ENCODE measurements at places on chromosomes 6 and 20.

DNA sequence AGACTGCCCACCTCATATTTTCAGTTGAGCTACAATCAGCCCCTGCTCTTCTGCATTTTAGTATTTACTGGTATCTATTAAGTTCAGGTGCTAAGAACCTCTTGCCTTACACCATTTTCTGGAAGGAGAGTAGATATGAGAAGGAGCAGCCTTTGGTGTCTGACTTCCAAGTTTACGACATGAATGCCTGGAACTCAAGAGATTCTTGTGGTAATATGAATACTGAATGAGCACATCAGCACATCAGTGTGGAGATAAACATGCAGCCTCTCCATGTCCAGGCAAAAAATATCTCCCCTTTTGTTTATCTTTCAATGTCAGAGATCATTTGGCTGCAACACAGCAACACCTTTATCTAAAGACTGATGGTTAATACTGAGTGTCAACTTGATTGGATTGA is 65.8 kb upstream of the THEMIS start:
- DNase-seq: no peak

DNA sequence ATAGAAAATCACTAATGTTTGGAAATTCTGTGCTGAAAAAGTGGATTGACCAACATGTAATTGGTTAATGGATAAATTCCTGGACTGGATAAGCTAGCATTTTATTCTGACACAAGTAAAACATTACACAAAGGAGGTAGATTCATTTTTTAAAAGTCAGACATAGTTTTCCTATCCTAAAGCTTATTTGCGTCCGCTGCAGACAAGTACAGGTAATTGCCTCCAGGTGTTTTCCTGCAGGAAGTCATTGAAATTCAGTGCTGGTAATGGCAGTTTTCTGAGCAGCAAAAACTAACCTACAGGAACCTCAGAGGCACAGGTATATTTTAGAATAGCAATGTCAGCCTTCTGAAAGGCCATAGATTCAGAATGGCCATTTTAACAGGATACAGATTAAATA is 20.0 kb upstream of the HIVEP1 start:
- DNase-seq: no peak

DNA sequence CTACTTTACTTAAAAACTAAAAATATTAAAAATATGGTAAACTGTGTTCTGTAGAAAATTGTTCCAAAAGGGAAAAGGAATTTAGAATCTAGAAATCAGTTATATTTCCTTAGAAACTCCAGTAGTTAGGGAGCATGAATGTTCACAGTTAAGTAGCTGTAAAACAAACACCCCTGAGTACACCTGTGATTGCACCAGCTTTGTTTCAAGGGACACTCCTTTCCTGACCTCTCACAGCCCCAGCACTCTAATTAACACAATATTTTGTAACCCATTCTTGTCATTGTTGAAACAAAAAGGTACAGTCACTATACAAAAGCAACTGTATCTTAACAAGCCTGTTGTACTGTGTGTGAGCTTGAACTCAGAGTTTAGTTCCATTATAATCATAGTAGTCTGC is 72.3 kb downstream of the NCOA7 start:
- DNase-seq: no peak

GRCh38 chr6:135043846-135044245 is 10.8 kb downstream of the HBS1L start:
- DNase-seq: no peak

GRCh38 chr20:17681726-17682102 is 328 bp downstream of the RRBP1 start:
- DNase-seq: no peak

- DNase-seq: no peak
These were observed 610.5 kb downstream of the HTR1B start for GRCh38 chr6:76852776-76853175.

DNA sequence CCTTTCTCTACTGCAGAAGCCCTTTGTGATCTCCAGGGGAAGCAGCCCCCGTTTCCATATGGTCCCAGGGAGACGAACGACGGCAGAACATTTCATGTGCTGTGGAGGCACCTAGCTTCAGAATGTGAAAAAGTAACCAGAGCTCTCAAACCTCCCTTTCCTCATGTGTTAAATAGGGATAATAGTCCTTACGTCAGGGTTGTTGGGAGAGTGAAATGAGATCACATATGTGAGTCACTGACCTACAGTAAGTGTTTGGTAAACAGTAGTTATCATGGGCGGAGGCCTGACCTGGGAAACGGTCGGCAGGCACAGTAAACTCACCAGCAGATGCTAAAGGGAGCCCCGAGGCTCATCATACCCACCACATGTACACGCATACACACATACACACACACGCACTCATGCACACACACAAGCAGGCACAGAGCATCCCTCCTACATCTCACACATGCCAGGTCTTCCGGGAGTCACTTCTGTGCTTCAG is 89.7 kb downstream of the LY86 start:
- no peak for DNase-seq

DNA sequence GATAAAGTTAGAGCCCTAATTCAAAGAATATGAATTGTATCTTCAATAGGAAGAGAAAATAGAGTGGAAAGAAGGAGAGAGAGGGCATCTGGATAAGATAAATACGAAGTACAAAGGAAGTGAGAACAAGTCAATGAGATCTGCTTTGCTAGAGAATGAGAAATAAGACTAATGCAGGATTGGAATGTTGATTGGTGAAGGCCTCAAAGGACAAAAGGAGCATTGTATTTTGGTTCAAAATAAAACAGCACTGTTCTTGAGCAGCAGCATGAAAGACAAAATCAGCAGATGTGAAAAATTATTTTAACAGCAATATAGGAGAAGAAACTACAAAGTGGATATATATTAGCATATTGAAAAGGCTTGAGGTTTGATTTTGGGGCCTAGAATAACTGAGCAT is 5.1 kb upstream of the TMEM244 start:
- DNase-seq: no peak

- DNase-seq: peak; percentile 90
These were observed 78.0 kb upstream of the NHSL1 start for GRCh38 chr6:138577151-138577915.

GRCh38 chr6:166533205-166533824 is 53.2 kb downstream of the RAMACL start:
- no peak for DNase-seq

DNA sequence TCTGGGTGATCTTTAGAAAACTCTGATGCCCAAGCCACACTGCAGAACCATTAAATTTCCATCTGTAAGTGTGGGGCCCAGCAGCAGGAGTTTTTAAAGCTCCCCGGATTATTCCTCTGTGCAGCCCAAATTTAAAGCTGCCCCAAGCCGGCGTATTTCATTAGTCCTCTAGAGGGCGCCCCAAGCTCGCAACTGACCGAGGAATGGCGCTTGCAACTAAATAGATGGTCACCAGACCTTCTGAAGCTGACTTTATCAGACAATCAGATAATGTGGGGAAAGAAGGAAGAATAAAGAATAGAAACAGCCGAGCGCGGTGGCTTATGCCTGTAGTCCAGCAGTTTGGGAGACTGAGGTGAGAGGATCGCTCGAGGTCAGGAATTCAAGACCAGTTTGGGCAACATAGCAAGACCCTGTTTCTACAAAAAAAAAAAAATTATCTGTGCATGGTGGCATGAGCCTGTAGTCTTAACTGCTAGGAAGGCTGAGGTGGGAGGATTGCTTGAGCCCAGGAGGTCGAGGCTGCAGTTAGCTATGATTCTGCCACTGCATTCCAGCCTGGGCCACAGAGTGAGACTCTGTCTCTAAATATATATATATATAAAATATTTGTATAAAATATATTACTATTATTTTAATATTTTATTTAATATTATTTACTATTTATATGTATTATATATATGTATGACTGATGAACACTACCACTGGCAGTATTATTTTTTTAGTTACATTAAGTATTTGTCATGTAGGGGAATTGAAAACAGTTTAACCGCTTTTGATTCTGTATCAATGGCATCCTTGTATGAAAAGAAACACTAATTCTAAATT is 56.0 kb downstream of the OTOR start:
- peak; percentile 58 for DNase-seq

DNA sequence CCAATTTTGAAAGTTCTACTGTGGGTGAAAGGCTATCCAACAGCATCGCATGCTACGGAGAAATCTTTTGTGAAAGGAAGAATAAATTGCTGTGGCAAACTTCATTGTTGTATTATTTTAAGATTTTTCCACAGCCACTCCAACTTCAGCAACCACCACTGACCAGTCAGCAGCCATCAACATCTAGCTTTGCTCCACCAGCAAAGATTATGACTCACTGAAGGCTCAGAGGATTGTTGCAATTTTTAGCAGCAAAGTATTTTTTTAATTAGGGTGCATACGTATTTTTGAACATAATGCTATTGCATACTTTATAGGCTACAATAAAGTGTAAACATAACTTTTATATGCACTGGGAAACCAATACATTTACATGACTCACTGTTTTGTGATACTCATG is 493.5 kb downstream of the TFAP2A start:
- no peak for DNase-seq

DNA sequence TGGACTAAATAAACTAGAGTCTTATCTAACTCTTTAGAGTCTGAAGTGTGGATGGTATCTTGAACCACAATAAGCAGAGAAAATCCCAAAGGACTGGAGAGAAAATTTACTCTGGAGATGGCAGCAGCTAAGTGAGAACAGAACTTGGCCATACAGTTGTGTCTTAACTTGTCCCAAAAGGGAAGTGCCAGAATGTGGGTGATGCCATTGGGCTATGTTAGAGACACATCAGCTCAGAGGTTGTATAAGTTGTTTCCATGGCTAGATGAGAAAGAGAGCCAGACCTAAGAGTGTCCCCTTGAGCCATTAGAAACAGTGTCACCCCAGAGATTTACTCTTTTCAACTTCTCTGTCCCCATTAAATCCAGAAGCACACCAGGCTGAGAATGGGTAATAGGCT is 36.2 kb downstream of the FOXO3 start:
- DNase-seq: no peak

DNA sequence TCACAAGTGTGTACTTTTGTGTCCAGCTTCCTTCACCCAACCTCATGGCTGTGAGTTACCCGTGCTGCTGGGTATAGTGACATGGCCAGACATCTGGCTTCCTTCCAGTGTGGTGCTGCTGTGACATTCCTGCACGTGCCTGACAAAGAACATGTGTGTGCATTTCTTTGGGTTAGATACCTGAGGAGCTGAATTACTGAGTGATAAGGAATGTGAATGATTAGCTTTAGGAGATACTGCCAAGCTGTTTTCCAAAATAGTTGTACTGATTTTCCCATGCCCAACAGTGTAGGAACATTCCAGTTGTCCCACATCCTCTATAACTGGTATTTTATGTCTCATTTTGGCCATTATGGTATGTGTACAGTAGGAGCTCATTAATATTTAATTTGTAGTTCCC is 132.5 kb downstream of the PREX1 start:
- DNase-seq: no peak

DNA sequence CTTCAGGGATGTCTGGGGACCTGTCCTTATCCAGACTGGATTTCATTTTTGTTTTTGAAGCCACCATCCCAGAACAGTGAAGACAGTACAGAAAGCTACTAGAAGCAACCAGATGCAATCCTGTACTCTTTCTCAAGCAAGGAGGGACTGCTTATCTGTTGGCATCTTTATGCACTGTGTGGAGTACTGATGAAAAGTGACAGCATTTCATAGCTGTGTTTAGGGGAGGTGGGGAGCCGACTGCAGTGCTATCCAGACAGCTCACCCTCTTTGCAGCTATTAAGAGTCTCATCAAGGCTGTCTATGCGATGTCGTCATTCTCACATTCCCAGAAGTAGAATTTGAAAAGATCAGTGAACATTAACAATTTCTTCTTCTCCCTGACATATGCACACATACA is 5.5 kb downstream of the ZDHHC14 start:
- no peak for DNase-seq

- DNase-seq: no peak
These were observed 33.4 kb downstream of the RWDD2A start for GRCh38 chr6:83226517-83226916.

DNA sequence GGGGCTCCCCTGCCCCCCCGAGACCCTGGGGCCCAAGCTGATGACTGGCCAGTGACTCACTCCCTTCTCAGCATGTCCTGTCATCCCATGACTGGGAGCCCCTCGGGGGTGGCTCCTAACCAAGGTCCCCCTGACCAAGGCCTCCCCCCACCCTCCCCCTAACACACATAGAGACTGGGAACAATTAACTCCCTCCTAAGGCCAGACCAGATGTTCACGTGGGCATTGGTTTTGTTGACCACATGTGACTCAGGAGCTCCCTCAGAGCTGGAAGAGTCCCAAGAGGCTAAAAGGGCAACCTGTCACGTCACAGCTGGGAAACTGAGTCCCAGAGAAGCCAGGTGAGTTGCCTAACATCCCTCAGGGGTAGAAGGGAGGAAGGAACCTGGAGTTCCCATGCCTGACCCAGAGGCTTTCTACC is 10.6 kb upstream of the CCN5 start:
- DNase-seq: no peak

- DNase-seq: no peak
These were observed 29.2 kb downstream of the RHAG start for GRCh38 chr6:49607391-49607982.

DNA sequence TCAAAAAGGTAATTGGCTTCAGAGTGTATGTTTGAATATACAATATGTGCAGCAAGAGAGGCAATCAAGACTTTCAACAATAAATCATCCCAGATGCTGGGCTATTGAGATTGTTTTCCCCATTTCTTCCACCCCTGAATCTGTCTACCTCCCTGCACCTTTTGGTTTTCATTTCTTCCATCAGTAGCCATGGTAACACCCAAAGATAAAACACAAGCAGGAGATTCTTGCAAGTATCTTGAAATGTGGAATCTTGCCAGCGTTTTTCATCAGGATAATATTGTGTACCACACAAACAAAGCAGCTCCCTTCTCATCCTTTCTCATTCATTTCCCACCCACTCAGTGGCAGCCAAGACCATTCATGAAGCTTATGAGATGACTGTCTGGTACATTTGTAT is 73.0 kb upstream of the NRSN1 start:
- no peak for DNase-seq

- DNase-seq: no peak
These were observed 76.5 kb downstream of the TULP4 start for GRCh38 chr6:158388727-158389126.

GRCh38 chr6:117555882-117556498 is 46.3 kb downstream of the GOPC start:
- no peak for DNase-seq

DNA sequence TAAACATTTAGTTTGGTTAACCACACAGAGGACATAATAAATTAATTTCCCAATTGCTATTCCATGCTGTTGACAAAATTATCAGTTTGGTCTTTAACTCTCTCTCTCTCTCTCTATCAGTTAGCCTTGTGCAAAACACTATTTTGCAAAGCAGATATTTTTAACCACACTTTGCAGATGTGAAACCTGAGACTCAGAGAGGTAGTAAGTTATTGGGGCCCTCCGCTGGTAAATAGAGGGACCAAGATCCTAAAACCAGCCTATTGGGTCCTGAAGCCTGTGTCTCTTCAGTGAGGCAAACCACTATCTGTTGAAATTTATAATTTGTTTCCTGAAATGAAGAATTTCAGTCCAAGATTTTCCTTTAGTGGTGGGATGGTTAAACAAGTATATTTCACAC is 231.0 kb downstream of the SOD2 start:
- DNase-seq: no peak

GRCh38 chr20:11144114-11144950 is 470.5 kb upstream of the JAG1 start:
- DNase-seq: no peak

- DNase-seq: no peak
These were observed 198.6 kb downstream of the BACH2 start for GRCh38 chr6:90098001-90098531.

GRCh38 chr6:6841571-6841970 is 253.1 kb downstream of the LY86 start:
- no peak for DNase-seq

All from NCI-H1092 (cell line).